ENCODE measurements at places on chromosomes 16 and 17.

- DNase-seq: no peak
These were observed 1.1 kb upstream of the EMP2 start for GRCh38 chr16:10581507-10581906.

GRCh38 chr16:56355786-56356275 is 69.5 kb downstream of the AMFR start:
- no peak for DNase-seq

DNA sequence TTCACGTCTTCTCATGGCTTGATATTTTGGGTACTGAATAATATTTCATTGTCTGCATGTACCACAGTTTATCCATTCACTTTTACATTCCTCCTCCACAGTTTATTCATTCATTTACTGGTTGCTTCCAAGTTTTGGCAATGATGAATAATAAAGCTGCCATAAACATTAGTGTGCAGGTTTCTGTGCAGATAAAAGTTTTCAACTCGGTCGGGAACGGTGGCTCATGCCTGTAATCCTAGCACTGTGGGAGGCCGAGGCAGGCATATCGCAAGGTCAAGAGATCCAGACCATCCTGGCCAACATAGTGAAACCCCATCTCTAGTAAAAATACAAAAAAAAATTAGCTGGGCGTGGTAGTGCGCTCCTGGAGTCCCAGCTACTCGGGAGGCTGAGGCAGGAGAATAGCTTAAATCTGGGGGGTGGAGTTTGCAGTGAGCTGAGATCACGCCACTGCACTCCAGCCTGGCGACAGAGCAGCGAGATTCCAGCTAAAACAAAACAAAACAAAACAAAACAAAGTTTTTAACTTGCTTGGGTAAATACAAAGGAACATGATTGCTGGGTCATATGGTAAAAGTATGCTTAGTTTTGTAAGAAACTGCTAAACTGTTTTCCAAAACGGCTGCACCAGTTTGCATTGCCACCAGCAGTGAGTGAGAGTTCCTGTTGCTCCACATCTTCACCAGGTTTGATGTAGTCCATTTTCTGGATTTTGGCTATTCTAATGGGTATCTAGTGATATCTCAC is 89.5 kb downstream of the WWP2 start:
- no peak for DNase-seq

GRCh38 chr17:7676533-7676932 is 10.8 kb downstream of the TP53 start:
- DNase-seq: no peak

DNA sequence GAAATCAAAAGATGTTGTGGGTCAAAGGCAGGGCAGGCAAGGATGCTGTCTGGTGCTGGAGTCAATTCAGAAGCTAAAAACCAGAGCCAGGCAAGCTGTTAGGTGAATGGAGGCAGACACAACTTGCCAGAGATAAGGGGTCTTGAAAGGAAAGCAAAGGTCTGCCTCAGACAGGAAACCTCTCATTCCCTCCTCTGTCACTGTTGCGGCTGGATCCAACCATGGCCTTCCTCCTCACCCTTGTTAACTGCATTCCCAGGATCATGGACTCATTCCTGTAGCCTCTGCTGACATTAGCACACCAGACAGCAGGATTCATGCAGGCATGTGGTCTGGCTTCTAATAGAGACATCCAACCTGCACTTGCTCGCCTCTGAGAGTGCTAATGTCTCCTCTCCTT is 186.7 kb upstream of the HS3ST3A1 start:
- no peak for DNase-seq

DNA sequence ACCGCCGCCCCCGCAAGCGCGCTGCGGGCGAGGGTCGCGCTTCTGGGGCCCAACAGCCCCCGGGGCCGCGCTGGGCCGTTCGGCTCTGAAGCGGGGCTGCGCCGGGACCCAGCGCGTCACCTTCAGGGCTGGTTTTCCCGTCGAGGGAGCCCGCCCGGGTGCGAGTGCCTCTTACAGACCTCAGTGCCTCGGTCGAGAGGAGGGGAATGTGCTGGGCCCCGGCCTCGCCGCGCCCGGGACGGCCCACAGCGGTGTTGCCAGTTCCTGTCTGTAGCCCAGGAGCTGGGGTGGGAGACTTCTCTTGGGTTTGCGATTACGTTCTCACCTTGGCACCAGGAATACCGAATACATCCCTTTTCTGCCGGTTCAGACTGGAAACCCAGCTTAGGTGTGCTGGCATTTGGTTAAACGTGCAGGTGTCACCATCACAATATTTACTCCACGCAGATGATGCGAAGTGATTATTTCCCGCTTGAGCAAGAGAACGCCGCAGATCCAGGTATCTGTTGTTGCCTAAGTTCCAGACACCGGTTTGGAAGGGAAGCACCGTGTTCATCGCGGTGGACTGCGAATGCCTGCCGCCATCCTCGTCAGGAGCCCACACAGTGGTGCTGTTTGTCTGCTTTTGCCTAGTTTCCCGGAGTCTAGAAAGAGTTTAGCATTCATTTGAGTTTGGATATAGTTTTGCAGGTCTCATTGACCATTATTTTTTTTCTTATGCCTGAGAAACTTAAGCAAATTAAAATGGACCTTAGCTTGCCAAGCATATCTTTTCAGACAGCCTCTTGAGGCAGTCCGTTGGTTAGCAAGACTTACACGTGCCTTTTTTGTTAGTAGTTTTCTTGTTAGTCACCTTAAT is 914 bp downstream of the MAP1LC3B start:
- DNase-seq: no peak

GRCh38 chr16:85738923-85739715 is 11.8 kb downstream of the C16orf74 start:
- DNase-seq: no peak
